ENCODE measurements at places on chromosomes 11 and 22.

- DNase-seq, result no peak
Measured at GRCh38 chr22:49233507-49234100, 594.1 kb downstream of the BRD1 start.

DNA sequence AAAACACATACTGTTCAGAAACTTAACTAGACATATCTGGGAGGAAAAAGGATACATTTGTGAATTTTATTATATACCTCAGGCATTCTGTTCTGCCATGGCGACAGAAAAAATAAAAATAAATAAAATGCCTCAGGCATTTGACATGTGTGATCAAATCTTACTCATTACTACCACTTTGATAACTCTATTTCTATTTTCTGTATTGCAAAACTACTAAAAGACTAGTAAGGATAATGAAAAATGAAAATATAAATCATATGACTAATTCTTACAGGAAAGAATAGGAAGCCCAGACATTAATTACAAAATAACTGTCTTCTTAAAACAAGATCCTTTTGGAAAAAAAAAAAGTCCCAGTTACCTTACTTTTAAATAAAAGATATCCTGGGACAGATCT lies 5.3 kb downstream of the PICALM start:
- DNase-seq, result peak; percentile 53

- no peak for DNase-seq
Measured at GRCh38 chr22:42619261-42620063, 4.8 kb upstream of the POLDIP3 start.

GRCh38 chr11:118201966-118202365 lies 22.8 kb downstream of the JAML start:
- no peak for DNase-seq

GRCh38 chr22:30860176-30861105 lies 108.1 kb downstream of the MORC2 start:
- no peak for DNase-seq

DNA sequence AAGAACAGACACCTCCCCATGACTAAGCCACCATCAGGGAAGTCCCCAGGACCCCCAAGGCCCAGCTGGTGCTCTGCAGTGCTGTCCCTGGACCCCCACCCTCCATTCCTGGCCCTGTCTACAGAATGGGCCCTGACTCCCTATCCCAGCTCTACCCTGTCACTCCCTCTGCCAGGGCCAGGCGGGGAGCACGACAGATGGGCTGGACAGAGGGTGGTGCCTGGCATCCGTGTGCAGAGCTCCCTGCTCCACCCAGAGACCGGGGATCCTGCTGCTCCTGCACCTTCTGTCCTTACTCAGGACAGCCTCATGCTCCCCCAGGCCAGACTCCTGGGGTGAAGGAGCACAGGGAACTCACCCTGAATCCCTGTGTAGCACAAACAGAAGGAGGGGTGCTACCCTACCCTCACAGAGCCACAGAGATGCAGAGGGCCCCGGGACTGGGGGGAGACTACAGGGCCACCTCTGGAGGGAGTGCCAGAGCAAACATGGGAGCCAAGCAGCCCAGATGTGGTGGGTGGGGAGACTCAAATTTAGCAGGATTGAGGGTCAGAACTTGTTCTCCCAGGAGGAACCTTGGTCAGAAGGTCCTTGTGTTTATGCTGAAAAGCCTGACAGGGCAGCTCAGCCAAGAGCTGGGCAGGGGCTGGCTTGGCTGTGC lies 2.0 kb downstream of the ARVCF start:
- DNase-seq, result no peak

DNA sequence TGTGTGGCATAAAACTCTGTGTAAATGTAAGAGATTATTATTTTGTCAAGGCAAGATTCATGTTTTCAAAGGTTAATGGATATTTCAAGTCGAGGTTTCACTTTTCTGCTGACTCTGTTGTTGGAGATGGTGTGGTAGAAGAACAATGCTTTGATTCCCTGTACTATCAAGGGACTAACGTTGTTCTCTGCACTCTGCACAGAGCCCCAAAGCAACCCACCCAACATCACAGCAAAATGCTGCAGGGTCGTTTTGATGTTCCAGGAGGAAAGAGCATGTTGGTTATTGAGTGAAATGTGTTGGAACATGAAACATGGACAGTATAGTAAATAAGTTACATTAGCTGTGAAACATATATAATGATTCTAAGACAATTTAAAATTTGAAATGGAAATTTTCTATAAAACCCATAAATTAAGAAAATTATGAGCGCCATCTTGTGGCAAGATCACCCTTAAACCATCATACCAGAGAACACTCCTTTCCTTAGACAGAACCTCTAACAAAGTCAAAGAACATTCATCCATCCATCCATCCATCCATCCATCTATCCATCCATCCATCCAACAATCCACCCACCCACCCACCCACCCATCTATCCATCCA lies 164.4 kb upstream of the ZBED5 start:
- peak; percentile 21 for DNase-seq

DNA sequence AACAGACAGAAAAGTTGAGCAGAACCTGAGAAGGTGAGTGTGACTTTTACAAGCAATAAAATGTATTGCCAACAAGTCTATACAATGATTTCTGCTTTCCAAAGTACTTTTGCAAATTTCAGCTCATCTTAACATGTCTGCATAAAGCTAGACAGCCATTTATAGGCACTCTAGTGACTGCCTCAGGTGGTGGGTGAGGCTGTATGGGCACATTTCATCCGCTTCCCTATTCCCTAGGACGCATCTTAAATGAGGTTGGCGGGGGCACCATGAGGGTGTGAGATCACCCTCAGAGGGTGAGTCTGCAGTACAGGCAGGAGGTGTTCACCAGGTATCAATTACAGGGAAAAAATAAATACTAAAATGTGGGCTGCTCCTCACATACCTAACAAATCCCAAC lies 110.1 kb downstream of the ETS1 start:
- no peak for DNase-seq

Data from AG10803 (cell line).